Effector memory CD8-positive, alpha-beta T cell (primary cell): ENCODE measurements at places on chromosomes 1 and 21.

DNA sequence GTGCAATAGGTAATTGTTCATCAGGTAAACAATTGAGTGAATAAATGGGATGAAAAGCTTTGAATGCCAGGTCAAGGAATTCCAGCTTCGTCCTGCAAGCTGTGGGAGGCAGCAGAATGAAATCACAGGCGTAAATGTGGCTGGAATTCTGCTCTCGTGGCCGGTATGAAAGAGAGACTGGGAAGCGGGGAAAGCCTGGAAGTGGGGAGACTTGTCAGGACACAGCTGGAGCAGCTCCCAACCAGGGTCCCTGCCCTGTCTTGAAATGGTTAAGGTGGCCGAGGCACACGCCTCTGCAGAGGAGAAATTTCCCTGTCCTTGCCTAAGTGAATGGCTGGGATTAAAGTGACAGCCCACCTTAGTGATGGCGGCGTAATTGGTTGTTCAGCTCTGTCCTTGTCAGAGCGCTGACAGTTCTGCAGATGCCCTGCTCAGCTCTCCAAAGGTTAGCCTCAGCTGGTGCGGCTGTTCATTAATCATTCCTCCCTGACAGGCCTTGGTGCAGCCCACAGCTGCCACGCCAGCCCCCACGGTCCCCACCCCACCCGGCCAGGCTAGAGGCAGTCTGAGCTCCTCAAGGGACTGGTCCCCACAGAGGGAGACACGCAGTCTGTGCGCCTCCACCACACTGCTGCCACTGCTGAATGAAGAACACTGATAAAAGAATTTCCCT is 398.3 kb upstream of the POU3F1 start:
- no peak for DNase-seq

GRCh38 chr1:19065526-19066247 is 109.2 kb upstream of the IFFO2 start:
- DNase-seq, result no peak

DNA sequence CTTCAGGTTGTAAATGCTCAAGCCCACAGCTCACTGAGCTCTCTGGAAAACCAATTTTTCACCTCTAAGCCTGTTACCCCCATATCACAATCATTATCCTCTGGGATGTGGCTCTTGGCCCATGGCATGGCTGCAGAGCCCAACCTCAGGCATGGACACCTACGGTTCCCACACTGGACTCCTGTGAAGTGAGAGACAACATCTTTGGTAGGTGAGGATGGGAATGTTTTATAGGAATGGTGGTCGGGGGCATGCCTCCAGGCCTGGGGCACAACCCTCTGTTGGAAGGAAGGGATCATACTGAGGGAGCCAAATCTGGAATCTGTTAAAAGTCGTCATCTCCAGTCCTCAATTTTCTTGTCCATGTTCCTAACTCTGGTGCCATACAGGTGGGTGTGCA is 179.1 kb downstream of the FOXD2 start:
- no peak for DNase-seq

GRCh38 chr1:95229037-95229436 is 5.0 kb upstream of the RWDD3 start:
- no peak for DNase-seq

GRCh38 chr1:221638595-221638994 is 103.3 kb downstream of the DUSP10 start:
- DNase-seq, result no peak

GRCh38 chr1:206958144-206958543 is 11.9 kb upstream of the PIGR start:
- DNase-seq, result no peak

DNA sequence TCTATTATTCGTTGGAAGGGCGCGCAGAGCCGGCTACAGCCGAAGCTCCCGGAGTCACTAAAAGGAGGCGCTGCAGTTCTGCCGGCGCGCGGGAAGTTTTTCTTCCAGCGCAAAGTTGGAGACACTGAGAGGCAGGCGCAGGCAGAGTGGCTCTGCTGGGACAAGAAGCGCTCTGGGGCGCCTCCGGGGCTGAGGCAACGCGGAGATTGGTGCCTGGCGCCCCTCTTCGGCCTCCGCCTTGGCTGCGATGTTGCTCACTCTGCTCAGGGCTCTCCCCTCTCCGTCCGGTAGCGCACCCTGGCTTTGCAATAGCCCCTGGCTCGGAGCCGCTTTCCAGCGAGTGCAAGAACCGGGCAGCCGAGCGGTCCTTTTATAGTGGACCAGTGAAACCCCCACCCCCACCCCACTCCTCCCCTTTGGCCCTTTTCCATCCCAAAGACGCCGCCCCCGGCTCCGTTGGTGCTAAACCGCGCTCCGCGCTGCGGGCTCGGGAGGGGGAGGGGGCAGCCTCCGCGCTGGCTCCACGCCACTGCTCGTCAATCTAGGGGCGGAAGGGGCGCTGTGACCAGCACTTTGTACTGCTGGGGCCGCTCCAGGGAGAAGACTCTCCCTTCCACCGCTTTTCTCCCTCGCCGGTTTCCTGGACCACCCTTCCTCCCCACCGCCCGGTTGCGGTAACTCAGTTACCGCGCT is at the start of gene ADAMTS1:
ADAMTS1 (minus strand) TSS at position 344 of the 693 bp plus-strand sequence. CDS start 455 bp downstream, outside the sequence.
- no peak for DNase-seq

DNA sequence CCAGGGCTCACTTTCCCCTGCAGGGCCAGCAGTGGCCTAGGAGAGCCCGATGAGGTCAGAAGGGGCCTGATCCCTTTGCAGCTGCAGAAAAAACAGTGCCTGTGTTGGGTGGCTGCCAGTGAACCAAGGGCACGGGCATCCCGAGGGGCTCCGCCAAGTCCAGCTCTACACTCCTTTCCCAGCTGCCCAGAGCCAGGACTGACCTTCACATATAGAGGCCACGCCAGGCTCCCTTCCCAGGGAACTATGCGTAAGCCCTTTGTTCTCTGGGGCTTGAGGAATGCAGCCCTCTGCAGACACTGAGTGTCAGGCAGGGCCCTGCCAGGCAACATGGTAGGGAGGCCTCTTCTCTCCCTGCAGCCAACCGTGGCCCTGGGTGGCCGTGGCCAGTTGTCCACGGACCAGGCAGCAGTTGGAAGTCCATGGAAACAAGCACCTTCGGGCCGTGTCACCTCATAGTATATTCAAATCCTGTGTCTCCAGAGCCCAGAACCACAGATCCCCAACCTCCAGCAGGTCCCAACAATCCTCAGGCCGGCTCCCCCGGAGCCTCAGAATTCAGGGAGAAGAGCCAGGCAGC is 194.0 kb downstream of the NPHP4 start:
- no peak for DNase-seq

DNA sequence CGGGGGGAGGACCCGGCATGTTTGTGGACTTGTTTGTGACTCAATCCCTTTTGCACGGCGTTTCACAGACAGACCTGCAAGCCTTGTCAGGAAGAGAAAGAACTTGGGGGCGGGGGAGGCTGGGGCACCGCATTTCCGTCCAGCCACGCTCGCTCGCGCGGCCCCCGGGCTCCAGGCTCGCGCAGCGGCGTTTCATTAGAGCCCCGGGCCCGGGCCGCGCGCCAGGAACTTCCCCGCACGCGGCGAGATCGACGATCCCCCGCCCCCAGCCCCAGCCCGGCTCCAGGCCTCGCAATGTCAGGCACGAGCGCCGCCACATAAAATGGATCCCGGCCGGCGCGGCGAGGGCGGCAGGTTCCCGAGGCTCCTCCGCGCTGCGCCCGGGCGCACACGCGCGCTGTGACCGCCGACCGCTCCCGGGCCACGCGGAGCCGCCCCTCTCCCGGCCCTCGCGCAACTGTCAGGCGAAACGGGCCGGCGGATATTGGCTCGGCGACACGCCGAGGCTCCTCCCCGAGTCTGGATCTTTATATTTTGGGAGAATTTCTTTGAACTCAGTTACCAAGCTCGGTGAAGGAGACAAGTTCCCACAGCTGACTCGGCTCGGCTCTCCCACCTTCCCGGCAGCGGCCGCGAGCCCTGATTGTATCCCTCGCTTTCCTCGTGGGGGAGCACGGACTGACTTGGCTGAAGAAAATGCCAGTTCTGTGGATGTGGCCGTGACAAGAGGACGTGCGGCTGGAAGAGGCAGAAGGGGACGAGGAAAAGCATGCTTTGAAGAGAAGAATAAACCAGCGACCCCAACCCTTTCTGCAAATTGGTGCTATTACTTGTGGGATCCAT is at the start of gene KIF26B:
KIF26B (plus strand) TSS at position 557 of the 843 bp plus-strand sequence. CDS start 440 bp downstream, outside the sequence.
- DNase-seq, result no peak

GRCh38 chr1:227357171-227357926 is 39.1 kb upstream of the CDC42BPA start:
- DNase-seq, result no peak

DNA sequence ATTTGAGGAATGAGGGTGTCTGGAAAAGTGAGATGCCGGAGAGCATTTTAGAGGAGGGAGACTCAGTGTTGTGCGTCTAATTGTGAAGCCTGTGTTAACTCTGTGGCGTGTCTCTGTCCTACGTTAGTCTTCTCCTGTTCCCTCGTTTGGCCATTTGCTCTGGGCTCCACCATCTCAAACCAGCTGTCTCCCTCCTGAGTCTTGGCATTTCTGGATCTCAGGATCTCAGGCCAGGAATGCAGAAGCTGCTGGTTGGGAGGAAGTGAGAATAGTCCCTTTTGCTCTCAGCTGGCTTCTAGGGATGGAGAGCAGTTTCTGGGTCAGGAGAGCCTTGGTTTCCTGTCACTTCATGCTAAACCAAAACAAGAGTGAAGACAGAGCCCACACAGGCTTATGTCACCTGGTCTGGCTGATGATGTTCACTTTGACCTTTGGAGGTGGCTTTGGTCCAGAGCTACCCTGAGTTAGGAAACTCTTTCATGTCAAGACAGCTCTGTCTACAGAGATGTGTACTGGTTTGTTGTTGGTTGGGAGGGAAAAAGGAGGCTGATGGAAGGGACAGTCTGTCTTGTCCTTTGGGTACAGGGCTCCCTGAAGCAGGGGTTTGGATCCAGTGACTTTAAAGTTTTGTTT is 859 bp downstream of the NFASC start:
- no peak for DNase-seq

GRCh38 chr1:201371792-201372191 is 5.7 kb downstream of the TNNT2 start:
- DNase-seq, result no peak

- no peak for DNase-seq
Observed at GRCh38 chr1:52435211-52435610, 30.8 kb downstream of the PRPF38A start.

DNA sequence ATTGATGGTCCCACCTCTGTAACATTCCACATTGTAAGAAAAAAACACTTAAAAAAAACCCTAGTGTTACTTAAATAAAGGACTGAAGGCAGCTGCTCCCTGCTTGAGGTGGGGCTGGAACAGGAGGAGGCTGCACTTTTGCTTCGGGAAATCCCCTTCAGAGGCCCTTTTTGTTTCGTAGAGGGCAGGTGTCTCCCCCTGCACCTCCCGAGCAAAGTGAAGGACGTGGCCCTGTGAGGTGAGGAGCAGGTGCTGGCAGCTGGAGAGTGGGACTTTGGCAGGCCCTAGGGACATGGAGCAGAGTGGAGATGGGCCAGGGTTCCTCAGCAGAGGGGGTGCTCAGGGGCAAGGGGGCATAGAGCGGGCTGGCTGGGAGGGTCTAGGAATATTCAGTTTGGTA is 33.4 kb upstream of the WNT4 start:
- DNase-seq, result no peak

- no peak for DNase-seq
Observed at GRCh38 chr1:24152631-24153494, 9.9 kb upstream of the IL22RA1 start.

- no peak for DNase-seq
Observed at GRCh38 chr1:116115476-116116439, 4.6 kb downstream of the MAB21L3 start.

DNA sequence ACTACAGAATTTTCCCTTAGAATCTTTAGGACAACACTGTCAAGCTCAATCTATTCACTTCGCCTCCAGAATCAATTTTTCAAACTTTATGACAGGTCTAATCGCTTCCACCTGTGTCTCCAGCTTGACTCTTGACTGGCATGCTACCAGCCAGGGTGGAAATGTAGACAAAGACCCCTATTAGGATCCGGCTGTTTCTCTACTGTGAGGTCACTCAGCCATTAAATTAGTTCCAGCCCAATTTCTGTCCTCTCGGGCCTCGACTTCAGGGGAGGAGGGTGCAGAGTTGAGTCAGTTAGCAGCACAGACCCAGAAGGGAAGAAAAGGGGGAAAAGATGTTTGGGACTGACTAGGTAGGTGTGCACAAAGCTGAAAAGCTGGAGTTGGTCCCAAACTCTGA is 78.5 kb downstream of the HLCS start:
- no peak for DNase-seq

- DNase-seq, result no peak
Observed at GRCh38 chr21:44261675-44262295, at the start of gene DNMT3L. TSS of gene DNMT3L (minus strand) at chr21:44261897. CDS start at chr21:44261259, 638 bp downstream.

DNA sequence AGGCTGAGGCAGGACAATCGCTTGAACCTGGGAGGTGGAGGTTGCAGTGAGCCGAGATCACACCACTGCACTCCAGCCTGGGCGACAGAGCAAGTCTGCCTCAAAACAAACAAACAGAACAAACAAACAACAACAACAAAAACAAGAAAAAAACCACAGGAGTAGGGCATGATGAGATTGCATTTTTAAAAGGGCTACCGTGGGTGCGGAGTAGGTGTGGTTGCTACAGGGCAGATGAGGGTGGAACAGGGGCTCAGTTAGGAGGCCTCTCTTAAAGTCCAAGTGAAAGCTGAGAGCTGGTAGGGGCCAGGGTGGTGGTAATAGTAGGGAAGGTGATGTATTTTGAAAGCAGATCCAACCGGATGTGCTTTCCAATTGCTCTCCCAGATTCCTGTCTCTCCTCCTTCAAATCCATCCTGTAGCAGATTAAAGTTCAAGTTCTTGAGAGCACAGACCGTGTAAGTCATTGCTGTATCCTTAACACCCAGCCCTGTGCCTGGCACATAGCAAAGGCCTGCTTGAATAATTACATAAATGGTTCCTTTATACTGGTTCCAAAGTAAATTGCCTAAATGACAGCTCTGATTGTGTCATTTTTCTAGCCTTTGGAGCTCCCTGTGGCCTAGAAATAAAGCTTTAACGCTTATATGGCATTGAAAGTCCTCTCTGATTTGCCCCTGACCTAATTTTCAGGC is 4.2 kb upstream of the LINGO4 start:
- DNase-seq, result no peak

- DNase-seq, result no peak
Observed at GRCh38 chr21:24824209-24824608, 783.1 kb downstream of the MRPL39 start.

DNA sequence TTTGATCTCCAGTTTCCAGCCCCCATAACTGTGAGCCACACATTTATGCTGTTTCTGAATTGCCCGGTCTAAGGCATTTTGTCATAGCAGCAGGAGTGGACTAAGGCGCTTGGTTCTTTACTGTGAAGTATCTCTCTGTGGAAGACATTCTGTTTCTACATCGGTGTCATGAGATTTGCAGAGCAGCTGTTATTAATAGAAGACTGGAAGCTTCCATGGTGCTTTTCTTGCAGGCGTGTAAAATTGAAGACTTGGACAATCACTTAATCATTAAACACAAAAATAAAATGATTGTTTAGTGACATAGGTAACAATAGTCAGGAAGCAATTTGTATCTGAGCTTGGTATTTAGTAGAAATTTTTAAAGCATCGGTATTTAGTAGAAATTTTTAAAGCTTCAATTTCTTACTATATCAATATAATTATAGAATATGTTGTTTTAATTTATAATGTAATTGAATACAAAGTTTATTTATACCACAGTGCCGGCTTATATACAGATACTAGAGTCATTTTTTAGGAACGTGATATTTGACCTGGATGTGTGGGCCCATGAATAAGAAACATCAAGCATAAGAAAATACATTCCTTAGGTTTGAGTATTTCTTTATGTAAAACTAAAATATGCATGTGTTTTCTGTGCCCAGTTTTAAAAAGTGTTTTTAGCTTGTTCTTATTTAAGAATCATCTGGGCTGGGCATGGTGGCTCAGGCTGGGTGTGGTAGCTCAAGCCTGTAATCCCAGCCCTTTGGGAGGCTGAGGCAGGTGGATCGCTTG is 60.6 kb upstream of the COL6A1 start:
- DNase-seq, result no peak

- no peak for DNase-seq
Observed at GRCh38 chr1:21325731-21326387, 35.6 kb upstream of the ECE1 start.

- no peak for DNase-seq
Observed at GRCh38 chr1:61204528-61204927, 122.2 kb downstream of the NFIA start.
